Muscle of arm (tissue), 14 donors: ENCODE measurements at places on chromosomes 12 and 14. TPM values are rescaled to one million over a fixed set of nuclear protein-coding genes. Genes with fewer than 3 reads are reported as not detected.

Gene CCDC175
- polyA plus RNA-seq = not detected

GRCh38 chr12:45988264-45988663 is 2.1 kb downstream of the SCAF11 start:
- no peak for DNase-seq

DNA sequence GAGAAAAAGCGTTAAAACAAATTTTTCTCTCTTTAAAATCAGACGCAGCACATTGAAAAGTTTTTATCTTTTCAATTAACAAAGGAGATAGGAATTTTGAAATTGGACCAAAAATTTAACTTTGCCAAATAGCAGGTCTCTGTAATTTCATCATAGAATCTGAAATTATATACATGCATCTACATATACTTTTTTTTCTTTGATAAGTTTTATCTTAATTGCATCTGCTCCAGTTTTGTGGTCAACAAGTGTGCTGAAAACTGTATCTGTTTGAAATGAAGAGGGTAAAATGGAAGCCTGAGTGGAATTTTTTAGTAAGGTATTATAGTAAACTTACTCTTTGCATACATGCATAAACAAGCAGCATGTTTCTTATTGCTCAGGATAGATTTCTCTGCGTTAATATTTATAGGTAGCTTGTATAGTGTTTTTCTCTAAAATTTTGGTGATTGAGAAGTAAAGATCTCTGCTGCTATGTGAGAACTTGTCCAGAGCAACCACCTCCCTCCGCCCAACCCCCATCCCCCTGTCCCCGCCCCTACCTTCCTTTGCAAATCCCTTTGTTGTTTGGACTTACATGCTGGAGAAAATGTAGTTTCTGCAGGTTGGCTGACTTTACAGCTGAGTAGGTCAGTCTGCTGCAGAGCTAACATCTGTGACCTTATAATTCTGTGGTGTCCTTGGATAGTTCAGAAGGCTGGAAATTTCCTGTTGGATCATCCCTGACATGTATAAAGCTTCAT is 64.6 kb downstream of the VRK1 start:
- DNase-seq = no peak

DNA sequence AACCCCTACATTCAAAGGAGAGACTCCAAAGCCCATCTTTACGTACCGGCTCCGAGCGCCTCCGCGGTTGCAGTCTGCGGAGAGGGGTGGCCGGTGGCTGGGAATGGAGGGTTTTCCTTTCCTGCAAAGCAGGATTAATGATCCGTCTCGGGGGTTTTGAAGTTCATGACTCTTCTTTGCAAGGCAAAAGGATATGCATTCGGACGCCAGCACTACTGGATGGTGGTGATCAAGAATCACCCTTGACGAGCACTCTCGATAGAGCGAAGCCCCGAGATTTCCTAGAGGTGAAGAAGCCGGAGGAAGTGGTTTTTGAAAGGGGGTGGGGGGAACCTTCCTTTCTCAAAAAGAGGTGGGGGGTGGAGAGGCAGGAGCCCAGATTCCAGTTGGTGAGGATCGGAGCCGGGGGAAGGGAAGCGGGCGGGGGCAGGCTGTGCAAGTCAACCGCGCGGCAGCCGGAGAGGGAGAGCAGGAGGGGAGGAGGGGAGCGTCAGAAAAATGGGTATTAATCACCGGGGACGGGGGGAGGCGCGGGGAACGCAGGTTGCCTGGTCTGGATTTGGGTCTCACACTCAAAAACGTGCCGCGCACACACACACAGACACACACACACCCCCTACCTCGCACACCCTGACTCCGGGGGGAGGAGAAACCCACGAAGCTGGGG is at the start of gene GRIN2B:
TSS of gene GRIN2B (minus strand) at position 307 of the 667 bp plus-strand sequence. CDS start 115,394 bp downstream, outside the sequence.
- DNase-seq = no peak

Gene RNFT2
- 1.2 TPM for polyA plus RNA-seq

Gene ERP27
- polyA plus RNA-seq = 0.52 TPM

DNA sequence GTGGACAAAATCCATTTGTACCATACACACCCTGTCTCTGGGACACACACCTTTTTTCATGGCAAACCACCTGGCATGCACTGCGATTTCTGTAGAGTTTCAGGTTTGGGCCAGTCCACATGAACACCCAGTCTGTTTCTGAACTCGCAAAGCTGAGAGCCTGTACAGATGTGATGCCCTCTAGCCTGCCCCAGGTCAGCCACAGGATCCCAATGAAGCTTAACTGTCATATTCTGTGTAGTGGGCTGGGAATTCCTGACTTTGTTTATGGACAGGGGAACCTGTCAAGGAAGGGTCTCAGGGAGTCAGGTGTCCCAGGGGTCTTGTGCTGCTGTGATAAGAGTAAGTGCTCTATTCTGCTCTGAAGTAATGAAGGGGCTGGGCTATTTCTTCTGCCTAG is 39.8 kb downstream of the CPM start:
- no peak for DNase-seq

DNA sequence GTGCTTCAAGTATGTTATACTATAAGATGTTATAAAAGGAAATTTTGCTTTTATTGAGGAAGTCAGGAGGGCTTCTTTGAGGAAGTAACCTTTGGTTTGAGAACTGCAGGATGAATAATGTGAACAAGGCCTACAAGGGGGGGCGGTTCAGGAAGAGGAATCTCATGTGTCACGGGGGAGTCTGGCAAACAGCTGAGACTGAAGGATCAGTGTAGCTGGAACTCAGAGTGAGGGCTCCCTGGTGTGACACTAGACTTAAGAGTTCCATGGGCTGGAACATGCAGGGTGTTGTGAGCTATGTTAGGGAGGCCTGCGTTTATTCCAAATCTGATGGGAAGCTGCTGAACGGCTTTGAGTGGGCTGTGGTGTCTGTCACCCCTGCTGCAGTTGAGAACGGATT is 62.3 kb downstream of the UNC79 start:
- no peak for DNase-seq

Gene SLCO1B1
- polyA plus RNA-seq = not detected

Gene LRTM2
- polyA plus RNA-seq = not detected

DNA sequence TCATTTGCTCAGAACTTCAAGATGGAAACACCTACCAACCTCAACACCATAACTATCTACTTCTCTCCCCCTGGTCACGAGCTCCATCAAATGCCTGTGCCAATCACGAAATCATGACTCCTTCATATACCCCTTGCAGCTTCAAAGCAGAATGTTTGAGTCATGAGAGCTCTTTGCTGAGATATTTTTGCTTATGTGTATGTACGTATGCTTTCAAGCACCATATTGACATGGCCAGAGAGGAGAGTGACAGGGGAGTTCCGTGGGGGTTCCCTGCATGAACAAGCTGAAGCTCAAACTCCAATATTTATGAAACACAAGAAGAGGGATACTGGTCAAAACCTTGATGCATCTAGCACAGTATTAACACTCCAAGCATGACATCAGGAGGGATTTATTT is 374.4 kb downstream of the DPF3 start:
- no peak for DNase-seq

DNA sequence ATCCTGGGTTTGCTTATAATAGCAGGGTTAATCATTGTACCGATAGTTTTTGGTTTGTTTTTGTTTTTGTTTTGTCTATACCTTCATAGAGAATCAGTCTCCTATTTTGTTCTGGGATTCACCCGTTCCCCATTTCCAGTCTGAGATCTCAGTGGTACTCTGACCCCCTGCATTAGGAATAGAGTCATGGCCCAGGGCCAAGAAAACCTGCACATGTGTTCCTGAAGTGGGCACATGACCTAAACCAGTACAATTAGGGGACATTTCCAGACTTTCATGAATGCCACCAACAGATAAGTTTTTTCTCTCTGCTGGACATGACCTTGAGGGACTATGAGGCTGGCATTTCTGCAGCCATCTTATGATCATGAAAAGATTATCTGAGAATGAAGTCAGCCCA is 52.5 kb downstream of the MRPL42 start:
- no peak for DNase-seq

Gene ITPR2
- polyA plus RNA-seq = 10.1 TPM

Gene NEUROD4
- polyA plus RNA-seq = not detected

- no peak for DNase-seq
These were observed 6.8 kb downstream of the KIF26A start for GRCh38 chr14:104144911-104145825.

DNA sequence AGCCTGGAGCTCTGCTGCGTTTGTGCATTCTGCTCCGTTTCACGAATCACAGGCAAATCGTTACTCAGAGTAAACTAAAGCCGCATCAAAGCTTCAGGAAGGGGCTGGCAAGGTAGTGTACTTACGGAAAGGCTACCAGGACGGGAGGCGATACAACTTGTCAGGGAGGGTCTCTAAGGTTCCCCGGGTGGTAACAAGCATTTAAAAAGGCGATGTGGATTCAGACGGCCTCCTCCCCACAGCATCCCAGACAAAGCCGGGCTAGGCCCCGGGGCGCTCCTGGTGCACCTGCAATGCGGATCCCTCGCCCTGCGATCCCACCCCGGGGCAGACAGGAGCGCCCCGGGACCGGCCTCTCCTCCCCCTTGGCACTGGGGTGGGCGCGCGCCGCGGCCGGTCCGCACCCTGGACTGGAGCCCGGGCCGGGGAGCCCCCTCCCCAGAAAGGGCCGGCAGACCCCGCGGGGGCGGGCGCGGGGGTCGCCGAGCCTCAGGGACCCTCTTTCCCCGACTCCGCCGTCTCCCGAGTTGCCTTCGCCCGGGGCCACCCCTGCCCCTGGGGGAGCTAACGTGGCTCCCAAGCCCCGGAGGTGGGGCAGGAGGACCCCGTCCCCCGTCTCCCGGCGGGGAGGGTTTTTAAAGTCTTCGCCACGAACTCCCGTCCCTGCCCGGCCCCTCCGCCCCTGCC is 718 bp downstream of the CCDC92 start:
- DNase-seq = no peak

GRCh38 chr12:64531665-64532334 is 78.5 kb upstream of the RASSF3 start:
- no peak for DNase-seq

- no peak for DNase-seq
These were observed 132.0 kb upstream of the ARHGAP5 start for GRCh38 chr14:31945074-31945613.

- no peak for DNase-seq
These were observed 7.5 kb upstream of the CISTR start for GRCh38 chr12:53759261-53759660.

GRCh38 chr14:102504328-102504999 is 5.1 kb downstream of the ANKRD9 start:
- DNase-seq = no peak
